ENCODE measurements at places on chromosomes 4 and X. TPM values are rescaled to one million over a fixed set of nuclear protein-coding genes. Genes with fewer than 3 reads are reported as not detected.

The CCNB3 gene
- total RNA-seq: 0.16 TPM

- H3K4me3 ChIP-seq: no peak overlapping the region
- H3K27me3 ChIP-seq: no peaks in the 10 kb centered on the region
- no peak overlapping the region for H3K27ac ChIP-seq
Observed at GRCh38 chr4:137647375-137647774, 115.1 kb upstream of the PCDH18 start.

DNA sequence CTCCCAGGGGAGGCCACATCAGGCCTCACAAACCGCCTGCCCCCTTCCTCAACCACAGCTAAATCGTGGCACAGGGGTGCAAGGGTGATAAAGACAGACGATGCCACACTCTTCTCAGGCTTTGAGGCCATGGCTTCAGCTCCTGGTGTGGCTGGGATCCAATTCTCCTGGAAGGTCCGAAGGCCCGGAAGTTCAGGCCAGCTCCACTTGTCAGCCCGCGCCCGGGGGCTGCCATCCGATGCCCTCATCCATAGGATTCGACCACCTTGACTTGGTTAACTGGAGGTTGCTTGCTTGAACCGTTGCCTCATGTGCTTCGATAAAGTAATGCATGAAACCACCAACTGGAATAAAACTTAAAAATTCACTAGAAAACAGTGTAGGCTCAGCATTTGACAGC lies 8.2 kb downstream of the TEX13C start:
- no peak overlapping the region for H3K4me3 ChIP-seq
- no peaks in the 10 kb centered on the region for H3K36me3 ChIP-seq
- no peak for DNase-seq
- H3K27me3 ChIP-seq: no peaks in the 10 kb centered on the region

DNA sequence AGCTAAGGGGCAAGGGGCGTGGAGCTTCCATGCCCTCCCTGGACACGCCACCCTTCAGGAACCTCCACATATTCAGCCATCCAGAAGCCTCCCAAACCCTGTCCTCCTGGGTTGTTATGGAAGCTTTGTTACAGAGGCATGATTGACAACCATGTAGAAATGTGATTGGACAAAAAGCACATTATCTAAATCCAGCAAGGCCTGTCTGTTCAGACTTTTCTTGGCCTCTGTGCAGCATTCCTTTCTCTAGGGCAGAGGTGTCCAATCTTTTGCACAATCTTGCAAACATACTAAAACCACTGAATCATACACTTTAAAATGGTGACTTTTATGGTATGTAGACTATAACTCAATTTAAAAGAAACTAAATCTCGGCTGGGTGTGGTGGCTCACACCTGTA lies 12.7 kb downstream of the STEEP1 start:
- H3K27ac ChIP-seq: no peak overlapping the region
- DNase-seq: no peak
- no peak overlapping the region for H3K4me3 ChIP-seq

Measured in GM12878 (cell line).